ENCODE measurements at places on chromosomes 6 and 20.
A peak's percentile ranks its signal among the peaks of the same experiment; 100 is the strongest.

DNA sequence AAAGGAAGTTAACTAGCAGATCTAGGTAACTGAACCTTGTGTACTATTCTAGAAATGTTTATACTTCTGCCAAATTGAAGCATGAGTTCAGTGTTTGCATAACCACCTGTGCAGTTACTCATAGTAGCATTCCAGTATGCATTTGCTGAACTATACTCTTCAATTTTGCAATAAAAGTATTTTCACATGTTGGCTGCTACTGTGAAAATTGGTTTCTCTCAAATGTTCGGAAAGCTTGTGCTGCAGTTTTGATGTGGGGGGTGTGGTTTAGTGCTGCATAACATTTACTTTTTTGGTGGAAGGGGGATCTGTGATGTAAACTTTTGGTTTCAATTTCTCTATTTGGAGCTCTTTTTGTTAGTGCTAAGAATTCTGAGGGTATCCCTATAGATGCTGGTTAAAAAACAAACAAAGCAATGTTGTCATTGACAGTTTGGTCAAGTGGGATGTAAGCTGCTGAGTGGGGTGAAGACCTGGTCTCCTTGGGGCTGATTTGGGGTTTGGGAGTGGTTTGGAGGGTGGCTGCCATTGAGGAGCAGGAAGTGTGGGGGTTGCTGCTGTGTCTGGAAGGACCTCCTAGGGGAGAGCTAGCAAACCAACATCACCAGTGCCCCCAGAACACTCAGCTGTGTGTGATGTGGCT is 87.8 kb downstream of the CARMIL1 start:
- no peak for DNase-seq

DNA sequence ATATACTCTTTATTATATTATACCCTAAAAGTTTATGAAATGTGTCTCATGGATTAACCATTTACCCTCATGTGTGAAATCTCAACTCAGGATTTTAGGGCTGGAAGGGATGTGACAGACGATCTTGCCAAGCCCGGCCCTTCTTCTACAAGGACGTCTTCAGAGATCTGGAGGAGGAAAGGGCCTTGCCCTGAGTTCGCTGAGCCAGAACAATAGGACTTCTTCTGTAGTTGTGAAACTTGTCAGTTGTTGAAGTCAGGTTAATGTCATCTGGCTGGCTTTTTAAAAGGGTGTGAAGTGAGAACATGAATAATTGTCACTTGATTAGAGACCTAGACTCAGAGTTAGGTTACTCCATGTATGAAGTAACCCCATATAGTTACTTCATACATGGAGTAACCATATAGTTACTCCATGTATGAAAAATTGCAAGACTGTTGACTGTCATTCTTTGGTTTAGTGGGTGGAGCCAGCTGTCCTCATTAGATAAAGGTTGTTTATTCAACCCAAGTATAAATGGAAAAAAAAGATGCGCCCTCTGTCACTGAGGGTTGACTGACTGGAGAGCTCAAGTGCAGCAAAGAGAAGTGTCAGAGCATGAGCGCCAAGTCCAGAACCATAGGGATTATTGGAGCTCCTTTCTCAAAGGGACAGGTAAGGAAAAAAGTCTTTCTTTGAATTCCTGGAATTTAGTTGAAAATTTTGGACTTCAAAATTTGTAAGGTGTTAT is at the start of gene ARG1:
ARG1 (plus strand) TSS at position 541 of the 730 bp plus-strand sequence; CDS start at position 598, 57 bp downstream.
- DNase-seq: no peak

DNA sequence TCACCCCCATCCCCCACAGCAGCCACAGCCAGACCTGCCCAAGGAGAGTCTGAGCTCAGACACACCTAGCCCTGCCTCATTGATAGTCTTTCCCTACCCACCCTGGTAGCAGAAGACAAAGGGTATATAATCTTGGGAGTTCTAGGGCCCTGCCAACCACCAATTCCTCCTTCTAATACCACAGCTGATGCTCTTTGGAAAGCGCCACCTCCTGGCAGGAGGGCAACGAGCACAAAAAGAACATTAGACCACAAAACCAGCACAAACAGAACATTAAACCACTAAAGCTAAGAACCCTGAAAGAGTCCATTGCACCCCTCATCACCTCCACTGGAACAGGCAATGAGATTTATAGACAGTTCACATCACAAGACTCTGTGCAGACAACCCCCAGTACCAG is 195.8 kb upstream of the FUT9 start:
- DNase-seq: no peak

GRCh38 chr6:157484181-157484580 is 103.2 kb downstream of the ZDHHC14 start:
- no peak for DNase-seq

DNA sequence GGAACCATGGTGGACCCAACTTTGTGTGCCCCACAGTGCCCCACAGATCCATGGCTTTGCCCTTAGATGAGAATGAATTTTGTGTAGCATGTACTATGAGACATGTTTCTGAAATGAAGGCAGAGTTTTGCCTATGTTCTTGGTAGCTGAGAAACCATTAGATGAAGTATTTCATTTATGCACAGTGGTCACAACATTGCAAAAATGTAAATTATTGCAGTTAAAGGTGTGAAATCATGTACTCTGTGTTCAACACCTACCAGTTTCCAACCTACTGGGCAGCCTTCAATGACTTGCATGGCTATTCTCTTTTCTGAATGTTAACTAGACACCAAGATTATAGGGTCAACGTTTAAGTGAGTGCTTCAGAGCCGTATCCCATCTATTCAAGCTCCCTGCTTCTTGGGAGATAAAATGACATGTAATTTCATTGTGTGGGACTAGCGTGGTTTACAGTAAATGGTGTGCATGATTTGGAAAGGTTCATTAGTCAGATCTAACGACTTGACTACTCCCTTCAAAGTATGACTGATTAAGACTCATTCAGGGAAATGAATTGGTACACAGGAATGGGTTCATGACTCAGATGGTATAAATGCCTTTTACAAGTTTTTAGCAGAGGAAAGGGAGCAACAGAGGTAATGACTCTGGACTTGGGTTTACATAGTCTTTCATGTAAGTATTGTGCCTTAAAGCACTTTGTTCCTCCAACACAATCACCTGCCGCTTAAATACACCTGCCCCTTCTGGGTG is 106.1 kb upstream of the AKIRIN2 start:
- DNase-seq: peak; percentile 80

GRCh38 chr6:142700032-142700431 is 244.9 kb downstream of the HIVEP2 start:
- DNase-seq: no peak

- no peak for DNase-seq
Measured at GRCh38 chr20:35257175-35257909, 20.6 kb downstream of the MMP24OS start.

GRCh38 chr6:49909563-49909962 is 43.2 kb upstream of the CRISP1 start:
- no peak for DNase-seq

GRCh38 chr20:54013471-54013870 is 56.9 kb downstream of the BCAS1 start:
- DNase-seq: no peak

DNA sequence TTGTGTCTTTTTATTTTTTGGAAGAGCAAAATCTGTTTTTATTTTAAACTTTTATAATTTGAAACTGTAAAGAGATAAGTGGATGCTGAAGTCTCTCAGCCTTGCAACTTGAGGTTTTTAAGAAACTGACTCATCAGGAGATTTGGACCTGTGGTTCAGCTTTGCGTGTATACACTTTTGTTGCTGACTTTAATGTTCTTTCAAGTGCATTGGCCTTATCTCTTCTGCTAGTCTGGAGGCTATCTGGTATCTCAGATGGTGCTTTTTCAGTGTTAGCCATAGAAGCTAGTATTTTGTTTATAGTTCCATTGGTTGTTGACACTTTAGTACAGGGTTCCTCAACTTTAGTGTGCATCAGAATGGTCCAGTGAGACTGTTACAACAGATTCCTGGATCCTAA is 504.0 kb upstream of the SPTLC3 start:
- no peak for DNase-seq

GRCh38 chr6:164409309-164410009 is 899.9 kb downstream of the C6orf118 start:
- no peak for DNase-seq

DNA sequence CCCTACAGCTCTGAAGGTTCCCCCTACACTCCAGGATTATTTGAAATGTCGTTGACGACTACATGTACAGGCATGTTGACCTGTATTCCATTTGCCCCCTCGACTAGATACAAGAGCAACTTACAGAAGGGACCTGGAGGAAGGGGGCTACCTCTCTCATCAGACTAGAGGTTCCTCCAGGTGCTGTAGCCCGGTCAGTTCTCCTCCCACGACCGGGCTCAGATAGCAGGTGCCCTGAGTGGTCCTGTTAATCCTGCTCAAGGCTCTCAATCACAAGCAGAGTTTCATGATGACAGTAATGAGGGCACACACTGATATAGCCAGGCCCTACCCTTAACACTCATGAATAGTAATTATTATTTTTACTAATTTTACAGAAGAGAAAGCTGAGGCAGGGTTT is 36.5 kb downstream of the KCNK5 start:
- DNase-seq: no peak

DNA sequence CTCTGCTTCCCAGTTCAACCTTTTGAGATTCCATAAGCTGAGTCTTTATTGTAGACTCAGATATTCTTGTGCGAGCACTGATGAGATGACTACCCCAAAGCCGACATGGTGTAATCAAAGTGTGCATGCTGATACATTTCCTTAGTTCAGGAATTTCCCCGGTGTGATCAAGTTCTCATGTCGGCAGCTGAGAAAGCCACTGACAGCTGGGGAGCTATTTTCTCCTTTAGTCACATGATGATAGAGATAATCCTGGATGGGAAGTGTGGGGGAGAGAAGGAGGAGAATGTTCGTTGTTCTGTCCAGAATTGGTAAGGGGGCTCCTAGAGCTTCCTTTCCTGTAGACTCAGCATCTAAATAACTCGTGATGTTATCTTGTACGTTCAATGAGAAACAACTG is 7.7 kb upstream of the CAP2 start:
- DNase-seq: no peak

- no peak for DNase-seq
Measured at GRCh38 chr6:169220068-169220964, 33.3 kb downstream of the THBS2 start.

DNA sequence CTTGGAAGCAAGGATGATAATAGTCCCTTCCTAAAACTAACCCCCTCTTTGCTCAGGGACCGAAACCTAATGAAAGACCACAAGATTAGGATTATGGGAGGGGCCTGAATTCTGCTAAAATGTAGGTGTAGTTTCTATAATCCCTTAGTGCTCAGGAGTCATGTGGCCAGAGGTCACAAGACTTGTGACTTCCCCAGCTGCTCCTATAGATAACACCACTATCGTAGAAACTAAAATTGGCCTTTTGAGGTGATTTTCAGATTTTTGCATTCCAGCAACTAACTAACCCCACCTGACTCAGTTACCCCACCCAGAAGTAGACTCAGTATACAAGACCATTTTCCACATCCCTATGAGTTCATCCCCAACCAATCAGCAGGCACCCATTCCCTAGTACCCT is 42.1 kb downstream of the MDN1 start:
- no peak for DNase-seq

DNA sequence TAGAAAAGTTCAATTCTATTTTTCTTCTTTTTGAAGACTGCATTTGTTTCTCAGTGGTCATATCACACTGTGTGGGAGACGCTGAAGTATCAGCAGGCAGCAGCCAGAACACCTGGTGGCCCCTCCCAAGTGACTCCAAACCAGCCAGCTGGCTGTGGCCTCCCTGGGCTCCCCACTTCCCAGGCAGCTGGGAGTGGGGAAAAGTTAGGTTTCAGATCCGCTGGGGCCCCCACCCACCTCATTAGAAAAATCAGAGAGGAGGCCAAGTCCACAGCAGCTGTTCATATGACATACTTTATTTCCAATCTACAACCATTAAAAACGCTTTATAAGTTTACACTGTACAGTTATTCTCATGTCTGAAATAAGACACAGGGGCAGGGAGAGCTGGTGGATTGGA is 3.6 kb upstream of the DSN1 start:
- no peak for DNase-seq

- DNase-seq: peak; percentile 44
Measured at GRCh38 chr6:26270903-26271667, 93.9 kb upstream of the BTN3A2 start.

DNA sequence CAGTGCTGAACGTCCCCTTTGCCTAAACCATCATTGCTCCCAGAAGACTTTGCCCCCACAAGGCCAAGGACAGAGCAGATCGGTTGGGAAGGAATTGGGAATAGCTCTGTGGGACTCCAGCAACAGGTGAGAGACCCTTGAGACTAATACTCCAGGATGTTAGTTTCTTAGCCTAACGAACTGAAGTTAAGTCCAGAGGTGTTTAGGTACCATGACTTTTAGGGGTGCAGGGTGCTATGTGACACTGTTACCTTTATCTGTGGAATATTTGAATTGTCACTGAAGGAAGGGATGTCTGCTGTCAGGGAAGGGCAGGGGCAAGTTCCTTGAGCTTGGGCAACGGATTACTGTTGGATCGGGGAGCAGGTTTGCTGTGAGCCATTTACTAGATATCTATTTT is 1.9 kb downstream of the BLCAP start:
- DNase-seq: no peak

DNA sequence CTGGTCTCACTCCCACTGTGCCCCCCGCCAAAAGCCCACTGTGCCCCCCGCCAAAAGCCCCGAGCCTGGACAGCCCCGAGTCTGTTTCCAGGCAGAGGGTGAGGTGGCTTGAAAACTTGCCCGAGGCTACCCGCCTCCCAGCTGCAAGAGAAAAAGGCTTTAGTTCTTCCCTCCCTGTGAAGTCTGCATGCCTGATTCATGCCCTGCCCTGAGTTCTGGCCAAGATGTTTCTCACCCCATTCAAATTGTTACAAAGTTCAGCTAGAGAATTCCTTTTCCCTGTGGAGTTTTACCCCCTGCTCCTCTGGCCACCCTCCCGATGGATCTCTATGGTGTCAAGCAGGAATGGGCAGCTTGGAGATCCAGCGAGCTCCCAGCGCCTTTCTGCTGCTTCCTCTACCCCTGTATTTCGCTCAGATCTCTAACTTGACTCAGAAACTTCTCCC is 298.8 kb upstream of the MAP3K7 start:
- DNase-seq: no peak

DNA sequence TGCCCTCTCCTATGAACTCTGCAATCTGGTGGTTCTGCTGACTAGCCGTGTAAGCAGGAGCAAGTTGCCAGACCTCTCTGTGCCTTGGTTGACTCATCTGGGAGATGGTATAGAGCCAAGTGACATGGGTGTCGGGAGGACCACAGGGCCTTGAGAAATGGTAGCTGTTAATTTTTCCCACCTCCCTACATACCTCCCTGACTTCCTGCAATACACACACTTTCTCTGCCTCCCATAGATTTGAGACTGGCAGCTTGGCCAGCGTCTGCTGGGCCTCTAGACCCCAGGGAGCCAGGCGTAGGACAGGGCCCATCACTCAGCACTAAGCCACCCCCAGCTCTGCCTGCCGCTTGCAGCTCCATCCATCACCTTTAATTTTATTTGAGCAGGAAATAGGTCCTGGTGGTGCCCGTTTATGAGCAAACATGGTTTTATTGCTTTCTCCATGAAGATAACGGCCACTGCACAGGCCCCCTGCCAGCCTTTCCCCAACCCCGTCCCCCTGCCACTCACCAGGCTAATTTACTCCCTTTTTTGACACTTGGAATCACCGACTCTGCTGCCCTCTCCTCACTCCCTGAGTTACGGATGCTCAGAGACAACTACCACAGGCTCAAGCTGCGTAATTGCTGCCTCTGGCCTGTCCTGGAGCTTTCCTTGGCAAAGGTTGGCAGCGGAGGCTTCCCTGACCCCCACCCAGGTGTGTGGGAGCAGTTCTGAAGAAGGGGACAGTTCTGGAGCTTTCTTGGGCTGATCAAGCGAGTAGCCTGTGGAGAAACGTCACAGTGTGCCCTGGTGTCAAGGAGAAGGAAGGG is 11.1 kb downstream of the GLP1R start:
- DNase-seq: no peak

- peak; percentile 77 for DNase-seq
Measured at GRCh38 chr6:2986722-2987221, 12.9 kb upstream of the NQO2 start.
